ENCODE measurements at places on chromosomes 7 and 10.

DNA sequence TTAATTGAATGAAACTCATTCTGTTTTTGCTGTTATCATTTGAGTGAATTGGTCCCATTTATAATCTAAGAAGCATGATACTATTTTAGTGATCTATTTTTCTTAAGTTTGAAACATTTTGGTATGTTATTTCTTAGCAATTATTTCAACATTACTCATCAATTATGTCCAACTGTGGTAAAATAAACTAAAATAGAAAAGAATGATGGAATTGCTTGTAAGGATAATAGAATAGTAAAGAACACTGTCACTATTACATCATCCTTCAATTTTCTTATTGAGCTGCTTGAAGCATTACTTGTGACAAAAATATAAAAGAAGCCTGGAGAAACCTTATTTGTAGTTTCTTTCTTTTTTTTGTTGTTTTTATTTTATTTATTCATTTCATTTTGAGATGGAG is 42.4 kb downstream of the ZNF487 start:
- no peak for DNase-seq

DNA sequence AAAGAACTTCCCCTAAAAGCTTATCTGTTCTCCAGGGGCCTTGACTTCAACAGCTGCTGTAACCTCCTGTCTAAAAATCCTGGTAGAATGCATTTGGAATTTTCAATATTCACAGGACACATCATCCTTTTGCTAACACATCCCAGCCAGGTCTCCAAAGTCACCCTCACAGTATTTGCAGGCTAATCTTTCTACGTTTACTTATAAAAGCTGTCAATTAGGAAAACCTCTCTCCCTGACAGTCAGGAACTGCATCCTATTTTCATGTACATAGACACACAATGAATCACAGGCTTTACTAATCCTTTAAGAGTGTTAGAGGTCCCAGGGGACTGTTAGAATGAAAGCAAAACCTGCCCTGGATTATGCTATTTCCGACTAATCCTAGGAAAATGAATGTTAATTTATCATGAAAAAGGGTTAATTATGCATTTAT is 102.2 kb downstream of the GFRA1 start:
- no peak for DNase-seq

DNA sequence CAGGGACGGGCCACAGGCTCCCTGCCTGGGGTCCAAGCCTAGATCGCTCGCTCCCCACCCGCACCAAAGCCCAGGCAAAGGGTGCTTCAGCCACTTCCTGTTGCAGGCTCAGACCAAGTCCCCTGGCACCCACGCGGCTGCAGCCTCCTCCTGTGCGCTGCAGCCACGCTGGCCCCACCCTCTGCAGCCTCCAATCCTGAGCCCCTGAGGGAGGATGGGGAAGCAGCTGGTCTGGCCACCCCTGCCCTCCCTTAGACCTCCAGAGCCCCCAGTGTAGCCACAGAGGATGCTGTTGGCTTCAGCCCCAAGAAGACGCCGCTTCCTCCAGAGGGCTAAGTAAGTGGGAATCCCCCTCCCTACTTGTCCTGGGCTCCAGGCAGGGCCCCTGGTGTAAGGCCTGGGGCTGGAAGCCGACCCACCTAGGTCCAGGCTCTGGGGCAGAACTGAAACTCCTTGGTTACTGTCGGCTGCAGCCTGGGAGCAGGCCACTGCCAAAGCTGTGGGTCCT is 9.4 kb downstream of the LIMK1 start:
- no peak for DNase-seq

GRCh38 chr10:79069325-79070080 is 737 bp downstream of the ZMIZ1 start:
- DNase-seq: peak; percentile 29

DNA sequence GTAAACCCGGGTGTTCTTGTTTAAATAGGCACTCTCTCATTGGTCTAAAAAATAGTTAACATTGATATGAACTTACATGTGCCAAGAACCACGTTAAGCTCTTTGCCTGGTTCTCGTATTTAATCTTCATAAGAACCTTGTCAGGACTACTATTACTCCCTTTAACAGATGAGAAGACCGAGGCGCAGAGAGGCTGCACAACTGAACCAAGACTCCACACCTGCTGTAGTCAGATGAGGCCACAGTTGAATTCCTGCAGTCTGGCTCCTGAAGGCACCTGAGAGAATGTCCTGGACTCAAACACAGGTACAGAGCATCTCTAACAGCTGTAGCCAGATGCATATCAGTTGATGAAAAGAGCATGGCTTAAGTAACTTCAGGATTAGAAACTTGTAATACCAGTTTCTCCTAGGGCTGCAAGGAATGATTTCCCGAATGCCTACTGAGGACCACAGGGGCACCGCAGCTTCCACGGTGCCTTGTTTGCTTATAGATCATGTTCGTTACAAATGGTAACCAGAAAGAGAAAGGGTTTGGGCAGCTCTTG is 9.5 kb downstream of the DDC start:
- DNase-seq: no peak

DNA sequence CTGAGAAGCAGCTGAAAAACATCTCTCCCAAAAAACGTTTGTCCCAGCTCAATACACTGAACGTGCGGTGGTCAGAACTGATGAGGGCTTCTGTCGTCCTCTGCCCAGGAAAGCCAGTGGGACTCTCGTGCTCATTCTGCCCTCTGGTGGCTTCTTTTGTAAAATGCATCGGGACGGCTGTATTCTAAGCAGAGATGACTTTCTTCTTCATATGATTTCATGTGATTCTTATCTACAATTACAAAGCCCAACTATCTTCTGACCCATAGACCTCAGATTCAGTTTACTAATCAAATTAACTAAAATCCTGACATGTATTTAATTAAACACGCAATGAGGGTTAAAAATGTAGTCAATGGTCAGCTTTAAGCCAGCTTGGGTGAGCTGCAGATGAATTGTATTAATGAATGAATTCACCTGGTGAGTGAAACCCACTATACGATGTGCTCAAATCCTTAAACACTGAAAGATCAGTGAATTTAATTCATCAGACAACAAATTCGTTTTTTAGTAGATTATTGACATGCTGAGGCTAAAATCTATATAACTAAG is 117.6 kb upstream of the FAM204A start:
- DNase-seq: peak; percentile 71

- DNase-seq: peak; percentile 2
Measured at GRCh38 chr10:68271196-68271882, 39.4 kb upstream of the ATOH7 start.

DNA sequence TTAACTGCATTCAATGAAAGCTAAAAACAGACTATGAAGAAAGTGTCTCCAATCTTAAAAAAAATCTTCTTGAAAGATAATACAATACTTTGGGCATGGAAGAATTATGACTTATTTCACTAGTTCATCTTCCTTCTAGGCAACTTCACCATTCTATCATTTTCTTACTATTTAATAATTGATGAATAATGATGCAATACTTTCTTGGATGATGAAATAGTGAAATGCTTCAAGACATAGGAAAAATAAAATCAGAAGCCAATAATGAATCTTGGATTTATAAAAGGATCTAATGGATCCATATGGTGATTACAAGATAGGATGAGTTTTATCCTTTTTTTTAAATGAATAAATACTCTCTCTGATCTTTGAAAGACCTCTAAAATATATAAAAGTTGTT is 4.4 kb downstream of the DMBT1 start:
- no peak for DNase-seq
